ENCODE measurements at places on chromosomes 6 and 20. TPM values are rescaled to one million over a fixed set of nuclear protein-coding genes. Genes with fewer than 3 reads are reported as not detected.

Gene OTOR
- 4.5 TPM for total RNA-seq

Gene LAMA5
- 34.5 TPM for total RNA-seq

Gene SYCP2
- 2.1 TPM for total RNA-seq

Gene CCM2L
- total RNA-seq, result 27.2 TPM

Gene GMPR
- 1.8 TPM for total RNA-seq

Gene SYTL3
- 0.77 TPM for total RNA-seq

Gene MAFB
- total RNA-seq, result 2.1 TPM

Gene OOEP
- total RNA-seq, result not detected

All from endothelial cell (in vitro differentiated cells).